Body of pancreas (tissue), 4 donors: ENCODE measurements at places on chromosomes 6 and 20. TPM values are rescaled to one million over a fixed set of nuclear protein-coding genes. Genes with fewer than 3 reads are reported as not detected.

The BMP2 gene
- total RNA-seq: 14.8 TPM

The SLPI gene
- total RNA-seq: 34.0 TPM

The SLC44A4 gene
- total RNA-seq: 7.3 TPM

The SLC24A3 gene
- 0.66 TPM for total RNA-seq

The MDC1 gene
- total RNA-seq: 18.1 TPM

The SLC39A7 gene
- total RNA-seq: 57.3 TPM

DNA sequence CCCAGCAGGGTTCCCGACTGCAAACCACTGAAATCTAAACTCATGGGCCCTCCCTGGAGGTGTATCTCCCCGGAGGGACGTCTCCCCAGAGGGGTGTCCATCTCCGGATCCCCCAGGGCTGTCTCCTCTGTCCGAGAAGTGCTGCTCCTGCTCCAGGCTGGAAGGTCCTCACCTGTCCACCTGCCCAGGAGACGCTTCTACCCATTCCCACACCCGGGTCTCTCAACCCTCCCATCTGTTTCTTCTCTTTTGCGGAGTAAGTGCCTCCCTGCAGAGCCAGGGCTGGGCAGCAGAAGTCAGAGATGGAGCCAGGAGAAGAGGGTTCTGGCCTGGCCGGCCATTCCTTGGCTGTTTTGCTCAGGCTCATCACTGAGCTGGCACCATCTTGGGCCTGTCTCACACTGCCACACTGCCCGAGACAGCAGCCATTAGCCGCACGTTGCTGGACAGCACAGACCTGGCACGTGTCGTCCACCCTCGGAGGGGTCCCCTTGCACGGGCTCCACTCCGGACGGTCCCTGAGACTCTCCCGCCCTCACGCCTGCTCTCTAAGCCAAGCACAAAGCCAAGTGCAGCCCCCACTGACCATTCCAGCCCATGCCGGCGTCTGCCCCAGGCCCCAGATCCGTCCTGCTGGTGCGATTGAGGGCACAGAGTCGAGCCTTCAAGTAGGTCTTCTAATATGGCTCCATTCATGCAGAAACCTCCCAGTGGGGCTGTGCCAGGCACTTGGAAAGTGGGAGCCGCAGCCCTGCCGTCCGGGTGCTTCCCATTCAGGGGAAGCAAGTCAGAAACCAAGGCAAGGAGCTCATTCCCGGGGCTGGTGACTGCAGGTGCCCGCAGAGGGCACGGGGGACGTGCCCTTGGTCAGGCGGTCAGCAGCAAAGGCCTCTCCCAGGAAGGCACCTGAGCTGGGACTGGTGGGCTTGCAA, 367.7 kb downstream of the TAF4 start:
- no peaks in the 10 kb centered on the region for H3K27me3 ChIP-seq
- DNase-seq: no peak
- H3K4me3 ChIP-seq: no peak overlapping the region

DNA sequence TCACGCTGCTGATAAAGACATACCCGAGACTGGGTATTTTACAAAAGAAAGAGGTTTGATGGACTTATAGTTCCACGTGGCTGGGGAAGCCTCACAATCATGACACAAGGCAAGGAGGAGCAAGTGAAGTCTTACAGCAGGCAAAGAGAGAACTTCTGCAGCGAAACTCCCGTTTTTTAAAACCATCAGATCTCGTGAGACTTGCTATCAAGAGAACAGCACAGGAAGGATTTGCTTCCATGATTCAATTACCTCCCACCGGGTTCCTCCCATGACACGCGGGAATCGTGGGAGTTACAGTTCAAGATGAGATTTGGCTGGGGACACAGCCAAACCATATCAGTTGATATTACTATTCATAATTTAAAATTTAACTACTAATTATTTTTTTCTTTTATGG, 157.3 kb upstream of the ATXN1 start:
- DNase-seq: no peak
- no peaks in the 10 kb centered on the region for H3K4me1 ChIP-seq
- no peak overlapping the region for H3K4me3 ChIP-seq
- no peak overlapping the region for H3K27ac ChIP-seq

DNA sequence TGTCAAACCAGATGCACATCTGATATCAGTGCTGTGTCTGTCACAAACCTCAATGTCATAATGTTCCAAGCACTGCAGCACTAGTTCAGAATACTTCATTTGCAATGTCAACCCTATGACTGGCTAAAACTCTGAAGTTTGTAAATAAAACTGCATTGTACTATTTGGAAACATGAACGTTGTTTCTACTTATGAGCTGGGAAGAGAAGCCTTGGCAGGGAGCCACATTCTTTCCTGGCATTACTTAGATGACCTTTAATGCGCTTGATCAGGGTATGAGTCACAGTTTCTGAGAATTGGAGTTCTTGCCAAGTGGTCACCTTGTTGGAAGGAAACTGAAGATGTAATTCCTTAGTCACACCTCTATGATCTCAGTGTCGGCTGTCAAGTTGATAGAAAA, 664.8 kb upstream of the MMS22L start:
- peak; percentile 81 for DNase-seq
- H3K4me1 ChIP-seq: peaks cover 8% of the 10 kb centered on the region
- H3K4me3 ChIP-seq: no peak overlapping the region
- no peaks in the 10 kb centered on the region for H3K27me3 ChIP-seq
- no peak overlapping the region for H3K27ac ChIP-seq
- no peaks in the 10 kb centered on the region for H3K36me3 ChIP-seq

- H3K27ac ChIP-seq: no peak overlapping the region
- H3K36me3 ChIP-seq: no peaks in the 10 kb centered on the region
- no peak for DNase-seq
- no peak overlapping the region for H3K4me3 ChIP-seq
- H3K4me1 ChIP-seq: no peaks in the 10 kb centered on the region
These were observed 428.8 kb upstream of the EPHA7 start for GRCh38 chr6:93848031-93848742.

- peaks cover 4% of the 10 kb centered on the region for H3K4me1 ChIP-seq
- DNase-seq: no peak
- H3K36me3 ChIP-seq: no peaks in the 10 kb centered on the region
- H3K27me3 ChIP-seq: no peaks in the 10 kb centered on the region
- H3K4me3 ChIP-seq: no peak overlapping the region
These were observed 29.2 kb upstream of the PKHD1 start for GRCh38 chr6:52116605-52116948.

DNA sequence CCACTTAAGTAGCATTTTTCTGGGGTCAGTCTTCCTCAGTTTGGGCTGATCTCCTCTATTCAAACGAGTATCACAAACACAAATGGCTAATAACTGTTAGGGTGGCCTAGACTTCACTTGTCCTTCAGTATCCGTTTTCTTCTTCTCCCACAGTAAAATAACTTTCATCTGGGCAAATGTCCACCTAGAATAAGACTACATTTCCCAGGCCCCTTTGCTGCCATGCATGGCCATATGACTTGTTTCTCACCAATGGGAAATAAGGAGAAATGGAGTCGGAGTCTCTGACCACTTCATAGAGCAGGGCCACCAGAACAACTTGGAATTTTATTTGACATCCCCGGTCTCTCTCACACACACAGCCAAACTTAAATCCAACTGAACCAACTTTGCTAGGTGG, 51.4 kb downstream of the SULF2 start:
- DNase-seq: no peak
- no peak overlapping the region for H3K4me3 ChIP-seq
- H3K27me3 ChIP-seq: no peaks in the 10 kb centered on the region
- H3K36me3 ChIP-seq: no peaks in the 10 kb centered on the region
- no peak overlapping the region for H3K27ac ChIP-seq

DNA sequence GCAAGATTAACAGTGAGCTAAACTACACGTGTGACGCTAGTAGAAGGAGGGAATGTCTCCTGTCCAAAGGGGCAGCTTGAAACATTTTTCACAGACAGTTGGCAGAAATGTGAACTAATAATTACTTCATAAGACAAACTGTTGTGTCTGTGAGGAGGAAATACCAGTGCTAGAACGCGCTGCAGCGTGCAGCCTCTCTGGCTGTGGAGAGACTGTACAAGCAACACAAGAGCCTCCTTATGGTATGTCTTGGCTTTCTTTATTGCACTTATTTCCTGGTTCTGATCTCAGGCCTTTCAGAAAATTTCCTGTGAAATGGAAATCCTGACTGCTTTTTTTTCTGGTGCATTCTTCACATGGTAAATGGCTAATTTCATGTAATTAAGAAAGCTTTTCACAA, 25.3 kb upstream of the TIAM2 start:
- no peak for DNase-seq
- no peak overlapping the region for H3K4me3 ChIP-seq
- H3K27ac ChIP-seq: no peak overlapping the region
